CD4-positive, alpha-beta T cell treated with Interleukin-1 beta for 1 hour (primary cell): ENCODE measurements at places on chromosomes 5 and 9.

- DNase-seq = no peak
Measured at GRCh38 chr5:170751631-170752030, 31.9 kb upstream of the GABRP start.

- no peak for DNase-seq
Measured at GRCh38 chr5:144092508-144092907, 78.0 kb downstream of the YIPF5 start.

DNA sequence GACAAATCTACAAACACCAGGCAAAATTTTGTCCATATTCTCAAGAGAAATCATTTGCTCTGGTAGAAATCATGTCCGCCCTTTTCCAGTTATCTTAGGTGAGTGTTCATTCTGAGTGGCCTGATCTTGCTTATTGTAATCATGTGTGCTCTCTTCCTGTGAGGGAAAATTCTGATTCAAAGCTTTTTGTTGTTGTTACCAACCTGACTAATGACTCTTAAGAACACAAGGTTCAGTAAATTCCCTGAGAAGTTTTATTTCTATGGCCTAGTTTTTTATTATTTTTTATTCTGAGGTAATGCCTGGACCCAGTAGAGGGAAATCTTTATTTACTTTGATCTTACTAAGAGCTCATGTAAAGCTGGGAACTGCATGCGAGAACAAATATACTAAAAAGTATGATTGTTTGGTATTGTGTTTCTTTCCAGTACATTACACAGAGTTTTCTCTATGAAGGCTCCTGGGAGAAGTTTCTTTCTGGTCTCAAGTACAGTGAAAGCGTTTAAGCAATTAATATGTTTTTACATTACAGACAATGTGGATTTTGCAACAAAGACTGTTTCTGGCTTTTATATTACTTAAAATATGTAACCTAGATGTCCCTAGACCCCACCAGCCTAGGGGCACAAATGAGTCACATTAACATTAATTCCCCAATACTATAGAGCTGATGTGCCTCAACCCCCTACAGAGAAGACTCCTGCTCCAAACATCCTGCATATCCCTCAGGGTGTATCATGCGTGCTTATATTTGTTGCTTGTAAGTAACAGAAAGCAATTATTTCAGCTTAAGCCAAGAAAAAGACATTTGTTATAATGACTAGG, 138.1 kb downstream of the TMEM167A start:
- no peak for DNase-seq

- no peak for DNase-seq
Measured at GRCh38 chr5:137269274-137269673, 229.9 kb downstream of the SPOCK1 start.

DNA sequence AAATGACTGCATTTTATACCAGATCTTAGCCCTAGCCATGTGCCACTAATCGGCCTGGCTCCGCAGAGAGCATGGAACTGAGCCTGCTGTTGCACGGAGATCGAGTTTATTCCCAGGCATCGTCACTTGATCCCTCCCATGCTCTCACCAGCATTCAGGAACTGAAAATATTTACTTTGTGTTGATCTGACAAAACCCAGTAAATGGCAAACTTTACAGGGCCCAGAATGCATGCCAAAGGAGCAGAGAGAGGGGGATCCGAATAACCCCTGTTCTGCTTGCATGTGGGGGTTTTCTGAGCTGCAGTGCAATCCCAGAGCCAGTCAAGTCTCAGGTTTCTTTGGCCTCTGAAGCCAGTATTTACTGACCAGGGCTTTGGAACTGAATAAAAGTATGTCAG, 87.3 kb downstream of the GAS1 start:
- no peak for DNase-seq

GRCh38 chr5:53434541-53434940, 45.9 kb upstream of the FST start:
- DNase-seq = no peak

DNA sequence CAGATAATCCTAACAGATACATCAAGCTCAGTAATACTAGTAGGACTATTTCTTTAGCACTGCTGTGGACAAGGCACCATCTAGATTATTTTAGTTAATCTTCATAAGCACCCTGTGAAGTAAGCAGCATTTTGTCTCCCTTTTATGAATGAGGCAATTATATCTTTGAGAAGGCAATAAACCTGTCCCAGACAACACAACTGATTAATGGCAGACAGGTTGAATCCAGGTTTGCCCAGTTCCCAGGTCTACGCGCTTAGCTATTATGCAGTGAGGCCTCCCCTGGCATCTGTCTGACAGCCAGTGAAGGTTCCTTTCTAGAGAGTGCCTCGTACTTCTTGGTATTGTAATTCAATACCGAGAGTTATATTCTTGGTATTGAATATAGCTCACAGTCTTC, 9.7 kb upstream of the LVRN start:
- no peak for DNase-seq

GRCh38 chr5:76085243-76085579, 2.0 kb downstream of the SV2C start:
- no peak for DNase-seq

DNA sequence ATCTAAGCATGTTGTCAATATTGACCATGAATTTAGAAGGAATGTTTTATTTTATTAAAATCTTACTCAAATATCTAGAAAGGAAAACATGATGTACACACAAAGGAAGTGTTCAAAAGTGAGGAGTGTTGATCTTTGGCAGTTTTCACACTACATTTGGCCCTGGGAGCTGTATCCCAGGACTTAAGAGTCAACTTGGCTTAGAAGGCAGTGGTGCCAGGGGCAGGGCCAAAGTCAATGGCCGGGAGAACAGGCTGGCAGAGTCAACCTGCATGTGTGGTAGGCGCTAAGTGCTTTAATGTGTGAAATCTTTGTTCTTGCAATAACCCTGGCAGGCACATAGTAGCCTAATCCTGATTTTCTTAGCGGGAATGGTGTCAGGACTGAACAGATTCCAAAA, 228.4 kb downstream of the TENT4A start:
- no peak for DNase-seq

DNA sequence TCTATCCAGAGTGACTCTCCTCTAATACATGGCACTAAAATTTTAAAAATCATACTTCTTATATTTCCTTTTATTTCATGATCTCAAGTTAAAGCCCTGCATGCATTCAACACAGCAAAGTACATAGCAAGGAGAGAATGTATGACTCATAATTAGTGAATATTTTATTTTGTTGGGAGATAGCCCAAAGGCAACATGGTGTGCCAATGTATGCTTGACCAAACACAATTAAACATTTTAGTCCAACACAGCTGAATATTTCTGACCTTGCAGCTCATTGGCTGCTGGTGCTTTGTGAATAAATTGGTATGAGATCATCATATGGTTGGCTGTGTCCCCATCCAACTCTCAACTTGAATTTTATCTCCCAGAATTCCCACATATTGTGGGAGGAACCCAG, 103.5 kb downstream of the NPR3 start:
- no peak for DNase-seq

GRCh38 chr5:113249206-113249605, 185.6 kb downstream of the TSSK1B start:
- DNase-seq = no peak

- DNase-seq = peak; percentile 81
Measured at GRCh38 chr9:126471084-126471624, 142.6 kb upstream of the LMX1B start.

GRCh38 chr5:35443803-35444595, 173.7 kb upstream of the SPEF2 start:
- no peak for DNase-seq

GRCh38 chr5:170252720-170253350, 20.1 kb downstream of the C5orf58 start:
- no peak for DNase-seq

DNA sequence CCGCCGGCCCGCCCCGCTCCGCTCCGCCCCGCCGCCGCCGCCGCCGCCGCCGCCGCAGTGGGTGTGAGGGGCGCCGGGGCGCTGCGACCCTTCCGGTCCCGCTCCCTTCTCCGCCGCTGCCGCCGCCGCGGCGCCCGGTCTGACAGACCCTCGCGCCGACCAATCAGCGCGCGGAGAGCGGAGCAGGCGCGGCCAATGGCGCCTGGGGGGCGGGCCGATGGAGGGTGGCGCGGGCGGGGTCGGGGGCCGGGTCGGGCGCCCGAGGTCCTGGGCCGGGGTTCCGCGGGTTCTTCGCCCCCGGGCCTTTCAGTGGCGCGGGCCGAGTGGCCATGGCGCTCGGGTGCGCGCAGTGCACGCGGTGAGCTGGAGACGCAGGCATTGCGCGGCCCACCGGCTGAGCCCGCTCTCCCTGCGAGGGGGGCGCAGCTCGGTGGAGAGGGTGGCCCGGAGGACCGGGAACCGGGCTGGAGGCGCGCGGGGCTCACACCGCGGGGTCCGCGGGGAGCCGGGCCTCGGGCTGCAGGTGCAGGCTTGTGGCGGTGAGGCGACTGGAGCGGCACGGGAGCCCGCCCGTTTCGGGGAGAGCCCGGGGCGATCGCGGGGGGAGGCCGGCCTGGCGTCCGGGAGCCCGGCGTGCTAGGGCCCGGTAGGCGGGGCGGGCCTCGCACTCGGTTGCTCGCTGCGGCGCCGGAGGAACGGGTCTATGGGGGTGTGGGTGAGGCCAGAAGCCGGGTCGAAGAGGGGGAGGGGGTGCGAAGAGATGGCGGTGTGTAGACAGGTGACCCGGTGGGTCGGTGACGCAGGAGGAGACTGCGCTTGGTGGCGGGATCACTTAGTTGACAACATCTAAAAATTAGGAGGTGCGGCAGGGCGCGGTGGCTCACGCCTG, at the start of gene MAPK9:
MAPK9 (minus strand) TSS at position 141 of the 889 bp plus-strand sequence. CDS start 11,522 bp downstream, outside the sequence.
- peak; percentile 88 for DNase-seq

DNA sequence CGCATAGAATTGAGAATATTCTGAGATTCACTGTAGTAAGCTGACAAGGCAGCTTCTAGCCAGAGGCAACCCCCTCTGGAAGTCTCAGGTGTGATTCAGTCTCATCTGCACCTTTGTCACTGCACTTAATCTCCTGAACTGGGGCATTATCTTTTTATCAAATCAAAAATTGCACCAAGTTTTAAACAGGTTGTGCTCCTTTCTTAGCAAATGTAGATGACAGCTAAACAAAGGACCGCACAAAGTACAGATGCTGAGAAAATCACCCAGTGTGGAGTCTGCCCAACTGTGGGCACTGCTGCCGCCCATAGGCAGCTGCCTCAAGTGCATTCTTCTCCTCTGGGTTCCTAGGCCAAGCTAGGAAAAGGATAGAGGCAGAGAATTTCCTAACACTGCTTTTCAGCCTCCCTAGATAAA, 51.1 kb downstream of the STARD4 start:
- DNase-seq = no peak

GRCh38 chr9:113160571-113160970, 9.8 kb downstream of the SLC31A2 start:
- no peak for DNase-seq

DNA sequence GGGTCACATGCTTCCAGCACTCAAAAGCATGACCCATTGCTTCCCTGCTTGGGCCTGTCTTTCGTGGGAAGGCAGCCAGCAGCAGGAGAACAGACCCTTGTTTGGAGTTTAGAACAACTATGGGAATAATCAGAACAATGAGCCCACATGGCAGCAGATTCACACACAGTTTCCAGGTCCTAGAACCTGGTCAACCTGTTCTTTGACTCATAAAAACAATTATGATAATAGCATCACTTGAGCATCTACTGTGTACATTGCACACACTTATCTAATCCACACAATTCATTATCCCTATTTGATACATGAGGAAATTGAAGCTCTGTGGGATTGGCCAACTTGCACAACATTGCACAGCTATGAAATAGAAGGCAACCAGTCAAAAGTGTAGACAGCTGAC, 41.7 kb downstream of the KLF4 start:
- DNase-seq = no peak

DNA sequence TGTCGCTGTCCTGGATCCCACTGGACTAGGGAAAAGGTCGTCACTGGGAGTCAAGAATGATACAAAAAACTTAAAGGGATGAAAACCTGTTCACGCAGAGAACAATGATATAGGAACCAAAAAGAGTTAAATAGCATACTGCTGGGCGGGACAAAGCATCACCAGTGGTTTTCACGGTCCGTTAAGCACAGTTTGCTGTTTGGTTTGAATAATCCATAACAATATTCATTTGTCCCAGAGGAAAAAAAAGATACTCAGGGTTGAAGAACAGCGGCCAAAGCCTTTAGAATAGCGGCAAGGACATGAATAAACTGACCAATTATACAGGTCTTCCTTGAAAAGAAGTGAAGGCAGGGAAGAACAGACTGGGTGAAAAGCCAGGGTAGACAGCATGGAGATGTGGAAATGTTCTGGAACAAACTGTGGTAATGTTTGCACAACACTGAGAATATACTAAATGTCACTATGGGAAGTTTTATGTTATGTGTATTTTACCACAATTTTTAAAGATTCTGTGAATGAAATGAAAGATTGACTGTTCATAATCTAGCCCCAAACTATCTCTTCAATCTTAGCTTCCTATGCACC, 60.8 kb downstream of the MTMR12 start:
- DNase-seq = no peak

GRCh38 chr9:137721479-137721878, 102.7 kb downstream of the EHMT1 start:
- DNase-seq = no peak

GRCh38 chr5:169581580-169582227, 1.9 kb upstream of the SPDL1 start:
- DNase-seq = peak; percentile 20

GRCh38 chr9:99180199-99180598, 41.5 kb downstream of the ALG2 start:
- DNase-seq = no peak

DNA sequence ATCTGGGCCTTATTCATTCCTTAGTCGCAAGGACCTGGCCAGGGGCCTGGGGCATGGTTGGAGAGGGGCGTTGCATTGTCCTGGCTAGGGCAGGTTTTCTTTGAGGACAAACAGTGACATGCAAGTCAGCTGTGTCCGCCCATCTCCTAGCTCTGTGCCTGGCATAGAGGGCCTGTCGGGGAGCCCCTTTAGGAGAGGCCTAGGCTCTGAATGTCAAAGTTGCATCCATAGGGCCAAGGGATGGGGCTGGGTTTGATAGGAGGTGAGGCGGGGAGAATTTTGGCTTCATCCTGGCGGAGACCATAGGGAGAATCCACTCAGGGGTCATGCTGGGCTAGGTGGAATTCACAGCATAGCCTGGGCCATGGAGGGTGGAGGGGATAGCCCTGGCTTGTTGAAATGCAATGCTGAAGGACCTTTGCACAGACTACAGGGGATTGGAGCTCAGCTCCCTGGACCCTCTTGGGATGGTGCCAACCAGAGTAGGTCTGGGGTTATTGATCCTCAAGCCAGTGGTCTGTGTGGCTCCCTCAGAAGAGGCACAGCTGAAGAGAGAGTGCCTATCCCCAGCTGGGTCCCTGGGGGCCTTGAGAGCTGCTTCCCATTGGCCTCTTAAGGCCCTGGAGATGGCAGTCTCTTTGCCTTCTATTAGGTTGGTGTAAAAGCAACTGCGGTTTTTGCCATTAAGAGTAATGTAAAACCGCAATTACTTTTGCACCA, 104.0 kb downstream of the RGS3 start:
- DNase-seq = no peak
